Psoas muscle (tissue), 8 donors: ENCODE measurements at places on chromosomes 11 and 22. TPM values are rescaled to one million over a fixed set of nuclear protein-coding genes. Genes with fewer than 3 reads are reported as not detected.

GRCh38 chr22:43772831-43773230 lies 39.3 kb downstream of the EFCAB6 start:
- no peak for DNase-seq

Gene SCGB1D2
- not detected for total RNA-seq

Gene MSANTD4
- total RNA-seq = 31.3 TPM

DNA sequence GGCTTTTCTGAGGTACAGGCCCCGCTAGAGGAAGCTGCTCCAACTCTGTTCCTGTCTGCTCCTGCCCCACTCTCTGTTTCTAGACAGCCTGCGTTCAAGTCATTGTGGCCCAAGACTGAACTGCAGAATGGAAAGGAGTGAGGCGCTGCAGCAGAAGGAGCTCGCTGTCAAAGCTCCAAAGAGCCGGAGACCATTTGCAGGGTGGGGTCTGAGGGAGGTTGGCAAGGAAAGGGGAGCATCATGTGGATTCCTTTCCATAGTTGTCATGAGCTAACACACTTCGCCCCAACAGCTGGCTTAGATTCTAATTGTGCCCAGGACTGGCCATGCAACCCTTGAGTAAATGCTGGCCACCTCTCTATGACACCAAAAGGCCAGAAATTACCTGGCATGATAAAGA lies 18.8 kb downstream of the APOL4 start:
- no peak for DNase-seq

DNA sequence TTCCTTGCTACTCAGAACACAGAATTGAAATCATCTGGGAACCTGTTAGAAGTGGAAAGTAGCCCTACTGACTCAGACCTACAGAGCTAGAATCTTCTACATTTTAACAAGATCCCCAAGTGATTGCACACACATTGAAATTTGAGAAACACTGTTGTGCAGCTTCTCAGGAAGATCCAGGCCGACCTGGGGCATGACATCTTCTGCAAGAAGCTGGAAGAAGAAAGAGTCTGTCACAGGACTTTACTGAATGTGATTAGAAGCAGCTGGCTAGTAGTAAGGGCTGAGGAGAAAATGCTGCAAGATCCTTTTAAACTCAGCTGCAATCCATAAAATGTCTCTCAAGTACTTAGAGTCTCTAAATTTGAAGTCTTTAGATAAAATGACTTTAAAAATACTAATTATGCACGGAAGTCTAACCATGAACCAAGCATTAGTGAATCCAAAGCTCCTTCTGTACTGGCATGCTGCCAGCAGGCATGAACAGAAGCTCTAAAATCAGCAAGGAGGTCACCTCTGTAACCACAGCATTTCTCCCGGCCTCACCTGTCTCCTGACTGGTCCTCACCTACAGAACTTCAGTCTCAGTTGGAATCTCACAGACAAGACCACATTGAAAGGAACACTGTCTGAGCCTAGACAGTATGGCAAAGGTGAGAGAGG lies 85.0 kb downstream of the SERGEF start:
- DNase-seq = no peak

Gene MAP6
- 0.34 TPM for total RNA-seq

- no peak for DNase-seq
These were observed 25.9 kb upstream of the SMTN start for GRCh38 chr22:31055117-31055634.

- DNase-seq = no peak
These were observed 1.0 kb downstream of the NUP98 start for GRCh38 chr11:3796346-3796745.
